Hippocampal formation (tissue), 2 donors: ENCODE measurements at places on chromosomes 12 and 14.
A peak's percentile ranks its signal among the peaks of the same experiment; 100 is the strongest.

DNA sequence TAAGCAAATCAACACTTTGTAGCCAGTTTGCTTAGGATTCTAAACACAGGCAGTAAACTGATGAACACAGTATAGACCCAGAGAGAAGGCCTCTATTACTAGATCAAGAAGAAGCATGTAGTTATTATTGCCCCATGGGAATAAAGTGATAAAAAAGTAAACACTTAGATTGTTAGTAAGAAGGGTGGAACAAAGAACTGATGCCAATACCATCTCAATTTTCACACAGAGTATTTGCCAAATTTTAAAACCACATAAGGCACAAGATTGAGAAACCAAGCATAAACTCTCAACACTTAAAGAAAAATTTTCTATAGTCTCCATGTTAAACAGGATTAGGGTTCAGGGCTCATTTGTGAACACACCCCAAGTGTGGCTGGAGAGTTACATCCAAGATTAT is 77.0 kb upstream of the SYT1 start:
- DNase-seq = no peak

DNA sequence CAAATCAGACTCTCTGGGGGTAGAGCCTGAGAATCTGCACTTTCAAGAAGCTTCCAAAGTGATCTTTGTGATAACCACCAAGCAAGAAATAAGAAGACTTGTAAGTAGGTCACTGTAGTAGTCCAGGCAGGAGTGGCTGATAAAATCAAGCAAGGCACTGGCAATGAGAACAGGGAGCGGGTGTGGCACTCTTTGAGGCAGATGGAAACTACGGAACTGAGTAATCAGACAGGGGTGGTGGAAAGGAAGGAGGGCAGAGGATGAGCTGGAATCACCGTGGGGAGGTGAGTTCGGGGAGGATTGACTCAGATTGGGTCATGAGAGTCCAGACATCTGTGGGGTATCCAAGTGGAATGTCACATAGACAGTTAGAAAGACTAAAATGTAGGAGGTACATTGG is 44.4 kb upstream of the PLXNC1 start:
- no peak for DNase-seq

DNA sequence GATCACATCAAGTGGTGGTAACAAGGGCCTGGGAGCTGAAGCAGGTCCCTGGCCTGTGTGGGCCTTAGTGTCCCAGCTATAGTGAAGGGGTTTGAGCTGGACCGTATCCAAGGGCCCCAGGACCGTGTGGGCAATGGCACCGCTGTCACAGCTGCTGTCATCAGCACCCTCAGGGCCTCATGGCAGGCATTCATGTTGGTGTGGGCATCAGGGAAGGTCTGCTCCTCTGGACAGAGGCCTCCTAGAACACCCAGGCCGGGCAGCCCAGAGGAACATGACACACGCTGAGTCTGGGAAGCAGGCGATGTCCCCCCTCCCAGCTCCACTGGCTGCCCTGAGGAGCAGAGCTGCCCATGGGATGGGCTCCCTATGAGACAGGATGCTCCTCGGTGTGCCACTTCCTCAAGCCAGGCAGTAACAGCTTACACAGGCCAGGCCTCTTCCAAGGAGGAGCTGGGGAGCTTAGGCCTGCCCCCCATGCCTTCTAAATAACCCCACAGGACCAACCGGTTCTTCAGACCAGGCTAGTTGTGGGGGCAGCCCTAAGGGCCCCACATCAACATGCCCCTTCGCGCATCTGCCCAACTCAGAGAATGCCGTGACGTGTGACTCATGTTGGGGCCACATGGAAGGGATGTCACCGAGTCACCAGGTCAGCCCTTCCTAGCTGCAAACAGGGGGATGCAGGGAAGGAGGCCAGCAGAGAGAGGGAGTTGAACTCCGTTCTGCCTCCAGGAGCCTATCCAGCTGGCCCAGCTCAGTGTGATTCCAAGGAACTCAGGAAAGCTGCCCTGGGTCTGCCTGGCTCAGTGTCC is 80.4 kb downstream of the PITPNM2 start:
- no peak for DNase-seq

- no peak for DNase-seq
Measured at GRCh38 chr12:51662728-51663154, 71.7 kb downstream of the SCN8A start.

DNA sequence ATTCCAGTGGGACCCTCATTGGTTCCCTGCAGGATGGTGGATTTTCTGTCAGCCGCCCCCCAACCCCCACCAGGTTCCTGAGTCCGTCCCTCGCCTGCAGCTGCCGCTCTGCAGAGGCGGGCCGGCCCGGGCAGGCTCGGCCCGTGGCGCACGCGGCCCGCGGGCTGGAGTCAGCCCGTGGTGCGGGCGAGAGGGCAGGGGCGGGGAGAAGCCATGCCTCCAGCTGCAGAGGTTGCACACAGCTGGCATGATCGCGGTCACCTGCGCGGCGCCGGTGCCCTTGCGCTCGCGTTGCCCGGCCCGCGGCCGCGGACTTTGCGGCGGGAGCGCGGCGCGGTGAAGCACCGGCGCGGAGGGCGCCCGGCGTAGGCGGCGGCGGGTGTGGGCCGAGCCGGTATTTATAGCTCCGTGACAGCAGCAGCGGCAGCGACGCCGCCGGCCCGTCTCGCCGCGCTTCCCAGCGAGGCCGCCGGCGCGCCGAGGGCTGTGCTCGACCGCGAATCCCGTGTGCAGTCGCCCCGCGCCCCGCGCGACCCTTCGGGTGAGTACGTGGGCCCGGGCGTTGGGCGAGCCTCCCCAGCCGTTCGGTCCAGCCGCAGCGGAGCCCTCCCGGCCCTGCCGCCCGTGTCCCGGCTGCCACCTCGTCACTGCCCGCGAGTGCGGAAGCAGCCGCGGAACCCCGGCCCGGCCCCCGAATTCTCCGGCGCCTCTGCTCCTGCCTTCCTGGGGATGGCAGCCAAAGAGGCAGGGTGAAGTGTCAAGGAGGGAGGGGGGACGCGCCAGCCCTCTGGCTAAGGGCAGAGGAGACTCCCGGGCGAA is at the start of gene TMEM117:
TSS of gene TMEM117 (plus strand) at position 426 of the 819 bp plus-strand sequence.
- peak; percentile 69 for DNase-seq

DNA sequence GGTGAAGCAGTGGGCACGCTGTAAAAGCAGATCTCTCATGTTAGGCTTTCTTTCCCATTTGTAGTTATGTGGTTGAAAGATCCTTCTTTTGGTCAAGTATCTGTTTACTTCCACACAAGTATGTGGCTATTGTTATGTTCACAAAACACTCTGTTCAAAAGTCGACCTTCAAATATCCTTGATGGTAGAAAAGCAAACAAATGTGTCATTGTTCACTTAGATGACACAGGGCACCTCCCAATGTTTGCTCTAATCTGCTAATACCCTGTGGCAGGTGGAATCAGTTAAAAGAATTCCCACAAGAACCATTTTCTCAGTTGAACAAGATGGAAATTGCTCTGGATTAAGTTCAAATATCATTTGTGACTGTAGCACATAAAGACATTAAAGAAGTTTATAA is 43.6 kb upstream of the NAA30 start:
- DNase-seq = no peak

DNA sequence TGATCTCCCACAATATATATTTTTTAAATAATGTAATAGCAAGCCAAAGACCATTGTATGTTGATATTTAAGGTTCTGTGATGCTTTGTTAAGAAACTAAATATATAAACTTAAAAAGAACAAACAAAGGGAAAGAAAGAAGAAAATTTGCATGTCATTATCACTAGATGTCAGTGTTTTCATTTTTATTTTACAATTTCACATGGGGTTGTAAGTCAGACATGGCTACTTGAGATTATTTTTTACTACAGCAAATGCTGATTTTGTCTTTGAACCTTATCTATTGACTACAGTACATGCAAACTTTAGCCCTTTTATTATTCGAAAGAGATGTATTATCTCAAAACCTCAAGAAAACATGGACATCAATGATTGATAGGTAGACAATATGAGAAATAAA is 36.1 kb downstream of the SLCO1C1 start:
- DNase-seq = no peak

- no peak for DNase-seq
Measured at GRCh38 chr14:103108749-103109207, 14.3 kb downstream of the EXOC3L4 start.

- DNase-seq = no peak
Measured at GRCh38 chr14:61997161-61997560, 234.9 kb downstream of the SNAPC1 start.

DNA sequence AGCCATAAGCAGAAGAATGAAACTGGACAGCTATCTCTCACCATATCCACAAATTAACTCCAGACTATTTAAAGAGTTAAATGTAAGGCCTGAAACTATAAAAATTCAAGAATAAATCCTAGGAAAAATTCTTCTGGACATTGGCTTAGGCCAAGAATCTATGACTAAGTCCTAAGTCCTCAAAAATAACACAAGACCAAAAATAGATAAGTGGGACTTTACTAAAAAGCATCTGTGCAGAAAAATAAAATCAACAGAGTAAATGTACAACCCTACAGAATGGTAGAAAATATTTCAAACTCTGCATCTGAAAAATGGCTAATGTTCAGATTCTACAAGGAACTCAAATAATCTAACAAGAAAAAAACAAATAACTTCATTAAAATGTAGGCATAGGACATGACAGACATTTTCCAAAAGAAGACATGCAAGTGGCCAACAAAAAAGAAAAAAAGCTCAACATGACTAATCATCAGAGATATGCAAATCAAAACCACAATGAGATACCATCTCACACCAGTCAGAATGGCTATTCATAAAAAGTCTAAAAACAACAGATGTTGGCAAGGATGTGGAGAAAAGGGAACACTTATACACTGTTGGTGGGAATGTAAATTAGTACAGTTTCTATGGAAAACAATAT is 61.0 kb upstream of the PPFIA2 start:
- no peak for DNase-seq
